ENCODE measurements at places on chromosomes 1 and 21.
A peak's percentile ranks its signal among the peaks of the same experiment; 100 is the strongest.

DNA sequence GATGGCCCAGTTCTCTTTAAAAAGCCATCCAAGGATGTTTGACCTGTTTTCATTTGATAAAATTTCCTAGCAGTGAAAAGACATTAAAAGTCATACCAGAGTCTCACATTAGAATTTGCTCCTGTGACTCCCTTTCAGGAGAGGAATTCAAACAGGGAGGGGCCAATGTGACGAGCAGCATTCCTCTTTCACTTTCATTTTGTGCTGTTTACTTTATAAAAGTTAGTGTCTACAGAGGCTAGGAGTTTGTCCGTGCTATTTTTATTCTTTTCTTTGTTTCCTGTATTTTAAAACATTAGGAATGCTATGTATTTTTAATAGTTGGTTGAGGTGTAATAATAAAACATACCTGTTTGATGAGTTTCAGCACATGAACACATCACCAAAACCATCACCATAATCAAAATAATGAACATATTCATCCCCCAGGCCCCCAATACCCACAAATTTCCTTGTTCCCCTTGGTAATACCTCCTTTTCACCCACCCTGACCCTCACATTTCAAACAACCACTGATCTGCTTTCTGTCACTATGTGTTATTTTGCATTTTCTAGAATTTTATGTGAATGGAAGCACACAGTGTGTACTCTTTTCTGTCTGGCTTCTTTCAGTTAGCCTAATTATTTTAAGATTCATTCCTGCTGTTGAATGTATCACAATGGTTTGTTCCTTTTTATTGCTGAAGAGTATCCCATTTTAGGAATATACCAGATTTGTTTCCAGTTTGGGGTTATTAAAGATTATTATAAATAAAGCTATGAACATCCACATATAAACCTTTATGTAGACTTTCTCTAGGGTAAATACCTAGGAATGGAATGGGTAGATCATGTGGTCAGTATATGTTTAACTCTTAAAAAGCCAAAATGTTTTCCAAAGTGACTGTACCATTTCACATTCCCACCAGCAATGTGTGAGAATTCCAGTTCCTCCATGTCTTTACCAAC, 129.5 kb downstream of the TENT5C start:
- no peak for DNase-seq

DNA sequence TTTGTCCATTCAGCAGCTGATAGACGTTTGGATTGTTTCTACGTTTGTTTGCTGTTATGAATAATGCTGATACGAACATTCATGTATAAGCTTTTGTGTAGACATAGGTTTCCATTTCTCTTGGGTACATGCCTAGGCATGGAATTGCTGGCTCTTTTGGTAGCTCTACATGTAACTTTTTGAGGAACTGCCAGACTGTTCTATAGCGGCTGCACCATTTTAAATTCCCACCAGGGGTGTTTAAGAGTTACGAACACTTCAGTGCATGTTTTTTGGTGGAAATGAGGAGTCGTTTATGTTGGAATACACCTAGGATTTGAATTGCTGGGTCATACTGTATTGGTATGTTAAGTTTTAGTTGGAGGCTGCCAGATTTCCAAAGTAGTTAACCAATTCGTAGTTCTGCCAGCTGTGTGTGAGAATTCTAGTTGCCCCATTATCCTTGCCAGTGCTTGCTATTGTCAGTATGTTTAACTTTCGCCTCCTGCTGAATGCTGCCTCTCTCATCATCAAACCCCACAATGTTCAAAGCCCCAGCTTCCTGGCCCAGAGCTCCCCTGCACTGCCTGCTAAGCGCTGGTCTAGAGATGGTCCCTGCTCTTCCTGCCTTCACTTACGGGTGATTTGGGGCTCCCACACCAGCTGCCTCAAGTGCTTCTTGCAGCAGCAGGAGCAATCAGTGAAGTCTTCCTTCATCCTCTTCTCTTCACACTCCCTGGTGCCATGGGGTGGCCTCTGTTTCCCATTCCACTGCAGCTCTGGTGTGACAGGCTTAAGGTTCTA, 81.0 kb downstream of the MAN1C1 start:
- DNase-seq = peak; percentile 58

- no peak for DNase-seq
These were observed 20.0 kb downstream of the SERTAD4 start for GRCh38 chr1:210252621-210253051.

GRCh38 chr1:156571919-156572662, at the start of gene IQGAP3:
Gene IQGAP3 (minus strand): TSS chr1:156572565. CDS start chr1:156572529, 36 bp downstream.
- peak; percentile 83 for DNase-seq

GRCh38 chr21:24123785-24124184, 1483.5 kb downstream of the MRPL39 start:
- DNase-seq = no peak

GRCh38 chr1:150765296-150765976, at the start of gene CTSS:
Gene CTSS (minus strand): TSS chr1:150765778. CDS start chr1:150764763, 1,015 bp downstream.
- no peak for DNase-seq

DNA sequence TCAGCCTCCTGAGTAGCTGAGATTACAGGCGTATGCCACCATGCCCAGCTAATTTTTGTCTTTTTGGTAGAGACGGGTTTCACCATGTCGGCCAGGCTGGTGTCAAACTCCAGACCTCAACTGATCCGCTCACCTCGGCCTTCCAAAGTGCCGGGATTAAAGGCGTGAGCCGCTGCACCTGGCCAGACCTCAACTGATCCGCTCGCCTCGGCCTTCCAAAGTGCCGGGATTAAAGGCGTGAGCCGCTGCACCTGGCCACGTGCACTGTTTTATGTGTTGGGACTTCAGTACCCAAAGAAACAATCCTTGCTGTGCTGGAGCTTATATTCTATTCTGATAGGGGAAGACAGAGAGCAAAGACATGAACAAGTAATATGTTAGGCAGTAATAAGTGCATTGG, 10.1 kb downstream of the TRAF5 start:
- DNase-seq = no peak

DNA sequence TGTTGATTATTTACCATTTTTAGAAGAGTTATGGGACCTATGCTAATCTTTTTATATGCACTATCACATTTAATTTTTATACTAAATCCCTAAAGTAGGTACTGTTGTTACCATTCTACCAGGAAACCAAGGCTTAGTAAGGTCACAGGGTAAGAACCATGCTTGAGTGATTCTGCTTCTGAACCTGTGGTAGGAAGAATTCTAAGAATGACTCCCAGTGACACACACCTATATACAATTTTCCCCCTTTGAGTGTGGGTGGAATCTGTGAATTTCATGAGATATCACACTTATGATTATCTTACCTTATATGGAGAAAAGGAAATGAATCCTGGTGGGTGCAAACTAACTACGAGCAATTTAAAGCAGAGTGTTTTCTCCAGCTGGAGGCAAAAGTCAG, 391.0 kb downstream of the USH2A start:
- DNase-seq = no peak

- DNase-seq = peak; percentile 42
These were observed 1.4 kb downstream of the NCAM2 start for GRCh38 chr21:20999659-21000058.

- no peak for DNase-seq
These were observed 967 bp downstream of the CENPS start for GRCh38 chr1:10431070-10431730.

DNA sequence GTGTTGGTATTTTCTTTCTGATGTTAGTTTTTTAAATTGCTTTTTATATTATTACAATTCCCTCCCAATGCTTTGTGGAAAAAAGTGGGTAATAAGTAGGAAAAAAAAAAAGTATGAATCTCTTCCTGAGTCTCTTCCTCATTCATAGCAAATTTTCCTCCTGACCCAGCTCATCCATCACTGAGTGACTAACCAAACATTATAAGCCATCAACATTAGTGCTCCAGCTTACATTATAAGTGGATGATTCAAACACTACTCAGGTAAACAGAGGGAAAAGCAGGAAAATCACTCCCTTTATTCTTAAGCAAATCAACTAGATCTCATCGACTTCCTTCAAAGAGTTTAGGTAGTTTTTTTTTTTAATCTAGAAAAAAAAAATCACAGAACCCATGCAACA, 15.4 kb upstream of the SAMD13 start:
- no peak for DNase-seq

- DNase-seq = no peak
These were observed 9.4 kb upstream of the MYOG start for GRCh38 chr1:203095061-203095690.

DNA sequence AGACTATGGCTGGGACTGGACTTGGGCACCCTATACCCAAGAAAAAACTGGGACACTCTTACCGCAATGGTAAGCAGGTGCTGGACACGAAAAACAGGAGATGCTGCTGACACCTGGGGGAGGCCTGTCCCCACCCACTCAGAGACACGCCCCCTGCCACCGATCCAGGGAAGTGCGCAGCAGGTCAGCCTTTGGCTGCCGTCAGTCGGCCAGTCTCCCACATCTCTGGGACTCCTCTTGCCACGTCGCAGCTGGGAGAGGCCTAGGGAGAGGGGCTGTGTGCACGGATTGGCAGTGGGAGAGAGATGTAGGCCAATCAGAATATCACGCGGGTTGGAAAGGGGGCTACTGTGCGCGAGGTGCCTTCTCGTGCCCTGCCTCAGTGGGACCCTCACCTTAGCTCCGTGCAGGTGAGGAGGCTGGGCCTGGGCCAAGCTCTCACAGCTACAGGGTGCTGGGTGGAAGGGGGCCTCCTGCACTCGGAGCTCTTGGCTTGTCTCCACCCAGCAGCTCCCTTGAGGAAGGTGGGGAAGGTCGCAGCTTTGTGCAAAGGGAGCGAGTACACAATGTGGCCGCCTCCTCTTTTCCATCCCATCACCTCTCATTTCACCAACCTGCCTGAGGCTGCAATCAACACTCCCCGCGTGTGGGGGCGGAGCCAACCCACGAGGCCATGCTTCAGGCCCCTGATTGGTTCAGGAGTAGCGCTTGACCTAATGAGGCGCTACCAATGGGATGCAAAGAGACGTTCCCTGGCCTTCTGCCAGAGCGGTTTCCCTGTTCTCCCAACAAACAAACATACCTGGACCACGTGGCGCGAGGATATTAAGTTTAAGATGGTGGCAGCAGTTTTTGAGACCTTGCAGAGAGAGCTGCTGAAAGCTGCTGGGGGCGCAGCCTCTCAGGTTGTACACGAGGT, 25.7 kb upstream of the LDLRAP1 start:
- DNase-seq = no peak

GRCh38 chr1:23403038-23403336, 21.6 kb downstream of the TCEA3 start:
- no peak for DNase-seq

GRCh38 chr1:34360574-34360973, 183.9 kb downstream of the C1orf94 start:
- DNase-seq = no peak

GRCh38 chr1:32364836-32365235, 2.5 kb downstream of the TSSK3 start:
- no peak for DNase-seq

DNA sequence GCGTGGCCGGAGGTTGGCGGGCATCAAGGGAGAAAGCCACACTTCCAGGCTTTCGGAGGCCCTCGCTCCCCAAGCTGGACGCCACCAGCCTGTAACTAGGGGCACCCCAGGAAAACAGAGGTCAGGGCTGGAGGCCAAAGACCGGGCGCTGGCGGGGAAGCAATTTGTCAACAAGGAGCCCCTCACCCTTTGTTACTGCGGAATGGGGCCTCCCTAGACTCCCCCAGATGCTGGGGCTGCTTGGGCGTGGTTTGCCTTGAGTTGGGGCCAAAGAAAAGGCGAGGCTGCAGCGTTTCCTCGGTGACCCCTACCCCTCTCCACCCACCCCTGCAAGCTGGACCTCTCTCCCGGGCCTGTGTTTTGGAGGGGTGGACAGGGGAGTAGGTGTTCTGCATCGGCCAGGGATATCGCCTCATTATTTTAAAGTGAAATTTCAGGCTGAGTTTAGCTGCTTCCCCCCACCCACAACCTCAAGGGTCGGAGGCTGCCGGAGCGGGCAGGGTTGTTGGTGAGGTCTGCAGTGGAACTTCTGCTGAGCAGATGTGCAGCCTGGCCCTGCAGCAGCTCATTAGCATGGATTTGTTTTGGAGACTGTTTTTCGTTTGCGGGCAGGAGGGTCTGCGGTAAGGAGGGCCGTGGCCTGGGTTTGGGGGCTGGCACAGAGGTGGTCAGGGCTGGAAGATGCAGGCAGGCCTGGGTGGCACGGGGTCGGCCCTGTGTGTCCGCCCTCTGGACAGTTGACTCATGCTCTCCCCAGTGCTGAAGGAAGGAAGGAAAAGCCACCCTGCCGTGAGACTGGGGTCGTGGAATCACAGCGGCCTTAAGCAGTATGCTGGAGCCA, 1.5 kb downstream of the NBL1 start:
- DNase-seq = no peak

GRCh38 chr1:30756545-30757351, 826 bp downstream of the LAPTM5 start:
- peak; percentile 90 for DNase-seq

GRCh38 chr1:192547501-192547900, 28.1 kb upstream of the RGS1 start:
- no peak for DNase-seq

DNA sequence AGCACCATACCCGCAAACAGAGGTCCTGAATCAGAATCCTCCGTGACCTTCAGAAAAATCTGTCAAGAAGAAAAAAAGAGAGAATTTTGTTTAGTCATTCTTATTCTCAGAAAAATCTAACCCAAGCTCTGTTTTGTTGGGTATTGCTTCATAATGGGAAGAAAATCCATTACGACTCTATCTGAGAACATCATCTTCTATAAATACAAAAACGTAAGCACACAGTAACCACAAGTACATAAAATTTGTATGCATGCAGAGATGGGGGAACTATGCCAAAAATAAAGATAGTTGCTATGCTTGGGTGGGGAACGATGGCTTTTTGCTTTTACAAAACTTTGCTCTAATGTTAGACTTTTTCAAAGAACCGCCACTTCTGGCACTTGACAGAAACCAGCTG, 84.2 kb downstream of the ABCA4 start:
- DNase-seq = no peak

GRCh38 chr1:181185461-181185860, 97.0 kb downstream of the IER5 start:
- DNase-seq = no peak

GRCh38 chr1:12144236-12144635, 22.6 kb upstream of the TNFRSF1B start:
- DNase-seq = no peak

- no peak for DNase-seq
These were observed 76.6 kb downstream of the NGF start for GRCh38 chr1:115261496-115261895.

DNA sequence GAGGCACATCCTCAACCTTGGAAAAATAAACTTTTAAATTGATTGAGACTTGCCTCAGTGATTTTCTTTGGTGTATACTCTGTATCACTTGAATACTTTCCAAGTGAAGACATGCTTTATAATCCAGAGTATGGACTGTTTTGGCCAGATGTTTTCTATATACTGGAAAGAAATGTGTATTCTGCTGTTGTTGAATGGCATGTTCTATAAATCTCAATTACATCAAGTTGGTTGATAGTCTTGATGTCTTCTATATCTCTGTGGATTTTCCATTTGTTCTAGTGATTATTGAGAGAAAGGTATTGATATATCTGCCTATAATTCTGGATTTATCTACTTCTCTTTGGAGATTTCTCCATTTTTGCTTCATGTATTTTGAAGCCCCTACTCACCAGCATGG, 37.5 kb downstream of the EBNA1BP2 start:
- no peak for DNase-seq

GRCh38 chr21:43287111-43287760, 118.4 kb downstream of the CRYAA start:
- DNase-seq = no peak
